ENCODE measurements at places on chromosomes 3 and 15.

- ATAC-seq: no peak
Observed at GRCh38 chr15:36905908-36906307, 194.4 kb downstream of the MEIS2 start.

- no peak for ATAC-seq
Observed at GRCh38 chr3:136584728-136585127, 167.4 kb downstream of the STAG1 start.

DNA sequence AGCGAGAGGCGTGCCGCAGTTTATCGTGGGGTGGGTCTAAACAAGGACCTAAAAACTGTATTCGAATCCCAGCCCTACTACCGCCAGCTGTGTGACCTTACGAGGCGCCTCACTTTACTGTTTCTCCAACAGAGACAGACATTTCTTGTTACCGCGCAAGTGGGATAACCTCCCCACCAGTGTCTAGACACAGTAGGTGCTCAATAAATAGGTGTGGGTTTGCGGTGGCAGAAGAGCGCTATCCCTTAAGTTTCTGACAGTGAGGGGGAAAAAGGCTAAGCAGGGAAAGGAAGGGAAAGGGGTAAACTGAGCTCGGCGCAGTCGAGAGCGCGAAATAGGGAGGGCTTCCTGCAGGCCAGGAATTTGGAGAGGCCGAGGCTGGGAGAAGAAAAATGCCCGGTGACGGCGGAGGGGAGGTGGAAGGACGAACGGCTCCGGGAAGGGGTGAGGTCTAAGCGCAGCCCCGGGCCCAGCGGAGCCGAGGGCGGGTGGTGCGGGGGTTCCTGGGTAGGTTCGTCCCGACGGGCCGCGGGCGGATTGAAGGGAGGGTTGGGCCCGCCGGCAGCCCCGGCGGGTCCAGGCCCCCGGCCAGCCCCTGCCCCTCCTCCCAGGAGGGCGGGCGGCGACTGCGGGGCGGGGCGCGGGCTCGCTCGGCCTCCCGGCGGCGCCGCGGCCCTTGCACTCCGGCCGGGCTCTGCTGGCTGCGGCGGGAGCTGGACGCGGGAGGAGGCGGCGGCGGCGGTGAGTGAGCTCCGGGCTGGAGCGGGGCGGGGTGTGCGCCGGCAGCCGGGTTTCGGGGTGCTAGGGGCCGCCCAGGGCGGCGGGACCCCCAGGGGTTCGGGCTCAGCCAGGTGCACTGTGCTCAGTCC, at the start of gene CGNL1:
CGNL1 (plus strand) TSS at position 679 of the 869 bp plus-strand sequence. CDS start 61,495 bp downstream, outside the sequence.
- peak; percentile 86 for ATAC-seq

GRCh38 chr3:110767156-110767555, 304.5 kb upstream of the NECTIN3 start:
- no peak for ATAC-seq

DNA sequence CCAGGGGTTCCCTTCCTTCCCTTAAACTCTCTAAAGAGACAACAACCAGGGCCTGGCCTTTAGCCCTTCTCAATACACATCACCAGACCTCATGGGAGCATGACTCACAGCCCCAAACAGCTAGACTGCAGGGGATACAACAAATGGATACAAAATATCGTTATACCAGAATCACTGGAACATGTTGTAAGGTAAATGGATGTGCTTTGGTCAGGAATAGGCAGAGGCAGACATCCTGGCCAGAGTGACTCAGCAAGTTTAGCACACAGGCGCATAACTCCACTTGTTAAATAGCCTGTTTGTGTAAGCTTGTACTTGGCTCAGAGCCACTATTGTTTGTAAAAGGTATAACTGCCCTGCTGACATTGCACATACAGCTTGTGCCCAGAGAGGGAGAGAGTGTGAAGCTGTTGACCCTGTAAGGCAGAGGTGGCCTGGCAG, 18.3 kb downstream of the TMED3 start:
- ATAC-seq: peak; percentile 83

GRCh38 chr3:152266221-152266995, 2.3 kb upstream of the MBNL1 start:
- ATAC-seq: peak; percentile 4

GRCh38 chr15:42800731-42801474, 64.0 kb upstream of the CDAN1 start:
- ATAC-seq: no peak

GRCh38 chr15:95371664-95372063, 958.8 kb upstream of the NR2F2 start:
- ATAC-seq: no peak

DNA sequence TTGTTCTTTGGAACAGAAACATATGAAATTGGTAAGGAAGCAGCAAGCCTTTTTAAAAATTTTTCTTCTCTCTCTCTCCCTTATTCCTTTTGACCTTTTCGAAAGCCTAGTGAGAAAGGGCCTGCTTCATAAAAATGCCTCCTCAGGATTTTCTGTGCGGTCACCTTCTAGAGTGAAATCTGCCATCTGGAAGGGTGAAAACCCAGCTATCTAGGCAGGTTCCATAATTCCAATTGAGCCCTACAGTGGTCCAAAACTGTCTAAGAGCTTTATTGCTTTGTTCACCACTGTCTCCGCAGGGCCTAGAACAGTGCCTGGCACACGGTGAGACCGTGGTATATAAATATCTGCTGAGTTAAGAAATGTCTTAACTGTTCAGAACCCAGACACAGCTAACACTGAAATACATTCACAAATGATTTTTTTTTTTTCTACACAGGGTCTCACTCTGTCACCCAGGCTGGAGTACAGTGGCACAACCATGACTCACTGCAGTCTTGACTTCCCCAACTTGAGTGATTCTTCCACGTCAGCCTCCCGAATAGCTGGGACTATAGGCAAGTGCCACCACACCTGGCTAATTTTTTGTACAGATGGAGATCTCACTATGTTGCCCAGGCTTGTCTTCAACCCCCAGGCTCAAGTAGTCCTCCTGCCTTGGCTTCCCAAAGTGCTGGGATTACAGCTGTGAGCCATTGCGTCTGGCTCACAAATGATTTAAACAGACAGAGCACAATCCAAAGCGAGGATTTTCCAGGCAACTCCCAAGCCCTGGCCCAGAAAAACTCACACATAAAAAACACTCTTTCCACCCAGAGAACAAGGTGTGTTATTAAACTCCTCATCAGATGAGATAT, 64.4 kb downstream of the FRMD4B start:
- ATAC-seq: no peak

DNA sequence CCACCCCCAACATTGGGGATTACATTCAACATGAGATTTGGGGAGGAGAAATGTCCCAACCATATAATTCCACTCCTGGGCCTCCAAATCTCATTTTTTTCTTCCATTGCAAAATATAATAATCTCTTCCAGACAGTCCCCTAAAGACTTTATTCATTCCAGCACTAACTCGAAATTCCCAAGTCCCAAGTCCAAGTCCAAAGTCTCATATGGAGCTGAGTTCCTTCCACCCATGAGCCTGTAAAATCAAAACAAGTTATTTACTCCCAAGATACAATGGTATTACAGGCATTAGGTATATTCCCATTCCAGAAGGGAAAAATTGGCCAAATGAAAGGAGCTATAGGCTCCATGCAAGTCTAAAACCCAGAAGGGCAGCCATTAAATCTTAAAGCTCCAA, 56.7 kb downstream of the P2RY1 start:
- ATAC-seq: no peak

DNA sequence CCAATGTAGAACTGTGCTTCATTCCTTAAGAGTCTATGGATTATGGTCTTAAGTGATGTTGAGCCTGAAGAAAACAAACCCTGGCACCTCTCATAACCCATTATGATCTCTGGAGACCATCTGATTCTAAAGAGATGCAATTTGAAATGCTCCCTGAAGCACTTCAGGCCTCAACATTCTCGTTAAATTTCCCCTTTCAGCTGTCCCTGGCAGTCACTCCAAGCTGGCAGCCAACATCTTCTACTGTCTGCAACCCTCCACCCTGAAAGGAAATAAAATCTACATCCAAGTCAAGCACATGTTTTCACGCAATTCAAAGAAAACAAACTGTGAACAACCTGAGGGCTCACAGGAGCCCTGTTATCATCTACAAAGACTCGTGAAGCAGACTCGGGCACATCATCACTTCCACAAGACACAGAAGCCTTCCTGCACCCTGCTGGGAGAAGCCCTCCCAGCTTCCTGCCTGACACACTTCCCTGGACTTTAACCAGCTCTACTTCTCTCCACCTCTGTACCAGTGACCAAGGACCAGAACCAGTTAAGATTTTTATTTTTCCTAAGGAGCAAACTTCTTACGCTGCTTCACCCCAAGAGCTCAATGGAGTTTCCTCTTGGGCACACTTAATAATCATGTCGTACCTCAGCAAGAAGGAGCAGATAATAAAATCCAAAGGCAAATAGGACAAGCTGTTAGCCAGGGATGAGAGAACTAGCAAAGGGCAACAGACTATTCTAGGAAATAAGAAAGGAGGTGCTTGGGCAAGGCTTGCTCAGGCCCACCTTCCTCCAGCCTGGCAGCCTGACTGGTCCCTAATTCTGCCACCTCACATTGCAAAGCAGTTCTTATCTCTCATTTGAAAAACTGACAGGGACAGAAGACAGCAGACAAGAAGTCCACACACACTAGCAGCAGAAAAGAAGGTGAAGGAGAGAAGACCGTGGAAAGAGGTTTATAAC, 67.1 kb downstream of the MAGI1 start:
- no peak for ATAC-seq

DNA sequence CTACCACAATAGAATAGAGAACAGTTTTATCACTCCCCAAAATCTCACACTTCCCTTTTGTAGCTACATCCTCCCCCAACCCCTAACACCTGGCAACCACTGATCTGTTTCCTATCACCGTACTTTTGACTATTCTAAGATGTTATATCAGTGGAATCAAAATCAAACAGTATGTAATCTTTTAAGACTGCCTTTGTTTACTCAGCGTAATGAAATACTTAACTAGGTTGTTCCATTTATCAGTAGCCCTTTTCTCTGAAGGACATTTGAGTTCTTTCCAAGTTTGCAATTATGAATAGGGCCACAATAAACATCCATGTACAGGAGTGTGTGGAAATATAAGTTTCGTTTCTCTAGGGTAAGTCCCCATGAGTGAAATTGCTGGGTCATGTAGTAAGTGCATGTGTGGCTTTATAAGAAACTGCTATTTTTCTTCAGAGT, 372.3 kb downstream of the SV2B start:
- ATAC-seq: no peak

DNA sequence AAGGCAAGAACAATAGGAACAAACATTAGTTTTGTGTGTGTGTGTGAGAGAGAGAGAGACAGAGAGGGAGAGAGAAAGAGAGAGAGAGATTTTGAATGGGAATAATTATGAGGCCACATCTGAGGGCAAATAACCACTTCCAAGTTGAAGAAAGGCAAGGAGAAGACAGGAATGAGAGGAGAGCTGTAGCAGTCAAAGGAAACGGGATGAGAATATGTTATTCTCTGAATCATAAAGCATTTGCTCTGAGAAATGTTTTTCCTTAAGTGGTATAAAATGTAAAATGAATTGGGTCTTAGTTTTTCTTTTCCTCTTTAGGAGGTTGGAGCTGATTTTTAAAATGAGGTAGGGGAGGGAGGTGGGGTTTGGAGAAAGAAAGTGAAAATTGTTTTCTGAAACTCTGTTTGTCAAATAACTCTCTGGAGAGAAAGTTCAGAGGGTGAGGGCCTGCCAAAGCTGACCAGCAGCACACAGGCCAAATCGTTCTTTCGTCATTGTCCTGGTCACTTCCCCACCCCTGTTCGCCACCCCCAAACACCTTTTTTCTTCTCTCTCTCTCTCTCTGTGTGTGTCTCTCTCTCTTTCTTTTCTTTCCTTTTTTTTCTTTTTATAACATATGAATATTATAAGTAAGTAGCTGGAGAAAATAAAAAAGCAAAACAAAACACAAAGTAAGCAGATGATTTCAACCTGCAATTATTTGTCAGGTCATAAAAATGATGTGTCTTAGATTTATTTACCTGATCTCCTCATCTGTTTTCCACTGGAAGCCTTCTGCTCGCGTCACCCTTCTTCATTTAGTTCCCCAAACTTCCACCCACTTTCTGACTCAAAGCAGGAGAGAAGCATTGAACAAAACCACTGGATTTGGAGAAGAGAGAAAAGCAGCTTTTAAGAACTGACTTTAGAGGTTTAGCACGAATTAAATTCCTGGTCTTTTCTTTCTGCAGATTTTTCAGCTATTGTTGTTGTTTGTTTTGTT, 110.6 kb downstream of the LPP start:
- ATAC-seq: no peak

DNA sequence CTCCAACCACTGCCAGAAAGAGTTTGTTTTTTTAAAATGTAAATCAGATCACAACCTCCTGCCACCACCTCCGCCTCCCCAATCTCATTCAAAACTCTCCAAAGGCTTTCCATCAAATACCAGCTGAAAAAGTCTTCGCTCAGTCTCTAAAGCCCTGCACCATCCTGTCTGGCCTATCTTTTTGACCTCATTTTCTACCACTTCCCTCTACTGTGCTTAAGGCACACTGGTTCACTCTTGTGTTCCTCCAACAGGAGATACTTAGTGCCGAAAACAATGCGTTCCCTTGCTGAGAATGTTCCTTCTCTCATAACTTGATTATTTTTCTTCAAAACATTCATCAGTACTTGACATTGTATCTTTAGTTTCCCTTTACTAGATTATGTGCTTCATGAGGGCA, 3.5 kb downstream of the BTBD1 start:
- ATAC-seq: no peak

DNA sequence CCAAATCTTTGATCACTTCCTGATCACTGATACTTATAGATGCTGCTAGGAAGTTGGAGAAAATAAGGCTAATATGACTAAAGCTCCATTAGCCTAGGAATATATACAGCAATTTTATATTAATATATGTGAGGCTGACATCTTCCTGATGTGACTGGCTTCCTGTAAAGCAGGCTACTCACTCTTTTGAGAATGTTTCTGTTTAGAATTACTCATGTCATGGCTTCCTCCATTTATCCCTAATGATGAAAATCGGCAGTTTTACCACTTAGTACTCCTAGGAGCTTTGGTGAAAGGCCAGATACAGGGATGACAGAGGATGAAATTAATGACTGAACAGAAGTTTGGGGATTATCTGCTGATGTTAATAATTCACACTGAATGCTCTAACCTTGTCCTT, 3.9 kb upstream of the MAP1A start:
- no peak for ATAC-seq

DNA sequence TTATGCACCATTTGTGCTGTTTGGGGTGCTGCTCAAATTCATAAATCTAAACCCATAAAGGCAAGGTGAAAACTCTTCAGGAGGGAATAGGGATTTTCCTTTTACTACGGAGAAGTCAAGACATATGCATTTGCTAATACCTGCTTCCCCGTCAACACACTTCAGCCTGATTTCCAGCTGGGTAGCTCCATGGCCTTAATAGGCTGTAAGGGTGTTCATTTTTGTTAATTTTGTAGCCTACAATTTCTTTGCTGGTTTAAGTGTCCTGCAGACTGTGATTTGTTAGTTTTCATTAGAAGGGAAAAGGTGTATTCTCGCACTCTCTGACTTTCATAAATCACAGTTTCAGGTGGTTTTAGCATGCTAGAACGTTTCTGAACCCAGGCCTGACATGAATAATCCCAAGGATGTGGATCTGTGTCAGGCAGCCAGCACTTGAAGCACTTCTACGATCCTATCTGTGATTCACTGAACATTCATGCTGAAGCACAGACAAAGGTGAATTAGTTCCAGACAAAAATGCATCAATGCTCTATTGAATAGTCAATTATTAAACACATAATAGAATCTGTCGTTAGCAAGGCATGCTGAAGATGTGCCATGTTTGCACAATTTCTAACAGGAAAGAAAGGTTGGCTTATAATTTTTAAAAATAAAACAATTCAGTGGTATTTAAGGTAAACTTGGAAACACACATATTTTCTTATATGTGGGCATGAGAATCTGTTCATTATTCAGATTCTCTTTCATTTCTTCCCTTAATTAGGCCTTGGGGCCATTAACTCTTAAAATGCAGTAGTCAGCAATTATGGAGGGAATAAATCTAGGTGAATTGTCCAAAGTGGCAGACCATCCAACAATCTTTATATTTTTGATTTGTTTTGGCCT, 17.9 kb upstream of the NMNAT3 start:
- ATAC-seq: no peak

GRCh38 chr15:72833561-72833960, 50.0 kb upstream of the ADPGK start:
- ATAC-seq: no peak
